ENCODE measurements at places on chromosomes 2 and 18. TPM values are rescaled to one million over a fixed set of nuclear protein-coding genes. Genes with fewer than 3 reads are reported as not detected.
A peak's percentile ranks its signal among the peaks of the same experiment; 100 is the strongest.

Gene SCN3A
- 0.26 TPM for total RNA-seq

Gene ANKRD23
- 8.2 TPM for total RNA-seq

Gene AFF3
- 17.9 TPM for total RNA-seq

- no peak for DNase-seq
These were observed 179.4 kb upstream of the ARL4C start for GRCh38 chr2:234676109-234676782.

DNA sequence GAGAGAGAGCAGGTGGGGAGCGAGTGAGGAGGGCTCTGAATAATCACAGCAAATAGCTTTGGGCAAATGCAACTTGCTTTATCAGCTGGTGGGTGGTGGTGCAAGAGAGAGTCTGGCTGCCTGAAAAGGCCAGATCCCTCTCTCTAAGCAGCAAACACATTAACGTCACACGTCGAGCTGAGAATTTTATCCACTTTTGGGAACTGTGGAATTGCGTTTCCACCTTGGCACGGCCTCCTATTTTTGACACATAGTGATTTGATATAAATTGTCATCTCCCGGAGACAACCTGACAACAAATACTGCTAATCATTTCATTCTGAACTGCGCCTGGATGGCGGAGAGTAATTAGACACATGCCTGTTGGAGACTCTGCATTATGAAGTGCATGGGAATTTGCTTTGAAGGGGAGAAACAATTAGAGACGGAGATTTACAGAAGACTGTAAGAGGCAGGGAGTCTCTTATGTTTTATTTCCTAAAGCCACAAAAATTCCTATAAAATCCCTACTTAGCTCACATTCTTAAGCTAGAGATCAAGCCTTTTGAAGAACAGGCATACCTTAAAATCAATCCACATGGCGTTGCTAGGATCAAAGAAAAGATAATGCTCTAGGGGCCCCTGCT is 634.1 kb downstream of the TDRD15 start:
- DNase-seq: peak; percentile 53

DNA sequence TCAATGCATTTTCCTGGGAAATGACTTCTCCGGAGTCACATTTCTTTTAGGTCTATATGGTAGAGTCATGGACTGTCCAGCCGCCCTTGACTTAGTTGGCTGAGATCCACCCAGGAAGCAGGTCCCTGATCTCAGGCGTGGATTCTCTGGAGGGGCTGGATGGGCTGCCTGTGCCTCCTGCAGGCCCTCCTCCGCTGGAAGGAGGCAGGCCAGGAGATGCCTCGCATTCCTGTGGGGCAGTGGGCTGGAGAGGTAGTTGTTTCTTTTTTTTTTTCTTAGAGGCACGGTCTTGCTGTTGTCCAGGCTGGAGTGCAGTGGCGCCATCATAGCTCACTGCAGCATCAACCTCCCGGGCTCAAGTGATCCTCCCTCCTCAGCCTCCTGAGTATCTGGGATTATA is 129.0 kb upstream of the MYCN start:
- DNase-seq: no peak
